Left ventricle myocardium superior (tissue), 1 donor: ENCODE measurements at places on chromosomes 16 and 17.

DNA sequence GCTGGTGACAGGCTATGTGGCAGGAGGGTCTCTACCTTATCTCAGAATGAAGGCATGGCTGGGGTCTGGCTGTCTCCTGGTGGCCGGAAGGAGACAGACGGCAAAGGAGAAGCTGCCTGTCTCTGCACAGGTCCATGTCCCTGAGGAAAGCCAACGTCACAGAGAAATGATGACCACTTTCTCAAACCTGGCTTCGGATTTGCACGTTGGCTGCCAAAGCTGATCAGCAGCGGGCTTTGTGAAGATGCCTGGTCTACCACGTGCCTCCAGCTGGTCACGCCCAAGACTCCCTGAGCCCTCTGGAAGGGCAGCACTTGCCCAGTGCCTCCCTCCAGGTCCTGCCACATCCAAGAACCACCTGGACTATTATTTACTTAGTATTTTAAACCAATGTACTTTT is 8.4 kb downstream of the DEXI start:
- DNase-seq: no peak

- DNase-seq: peak; percentile 31
Observed at GRCh38 chr16:29111421-29111820, 126.6 kb downstream of the LAT start.

- DNase-seq: no peak
Observed at GRCh38 chr16:52416888-52417287, 130.1 kb downstream of the TOX3 start.

DNA sequence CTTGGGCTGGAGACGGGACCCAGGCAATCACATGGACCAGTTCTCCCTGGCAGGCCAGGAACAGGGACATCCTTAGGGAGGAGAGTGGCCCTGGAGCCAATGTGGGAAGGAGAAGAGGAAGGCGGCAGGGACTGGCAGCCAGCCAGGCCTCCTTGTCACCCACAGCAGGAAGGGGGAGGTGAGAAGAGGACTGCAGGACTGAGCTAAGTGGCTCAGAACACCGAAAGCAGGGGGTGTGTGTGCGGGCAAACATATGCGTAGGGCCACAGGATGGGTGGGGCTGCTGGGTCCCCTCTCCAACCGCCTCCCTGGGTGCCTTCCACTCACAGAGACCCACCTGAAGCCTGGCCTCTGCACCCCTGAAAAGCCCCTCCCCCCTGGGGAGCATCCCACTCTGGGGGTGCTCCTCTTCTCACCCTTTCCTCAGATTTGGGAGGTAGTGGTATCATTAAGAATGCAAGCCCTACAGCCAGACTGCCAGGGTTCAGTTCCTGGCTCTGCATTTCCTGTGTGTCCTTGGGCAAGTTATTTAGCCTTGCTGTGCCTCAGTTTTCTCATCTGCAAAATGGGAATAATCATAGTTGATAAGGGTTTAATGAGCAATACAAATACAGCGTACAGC is 8.1 kb downstream of the PNMT start:
- DNase-seq: peak; percentile 90

DNA sequence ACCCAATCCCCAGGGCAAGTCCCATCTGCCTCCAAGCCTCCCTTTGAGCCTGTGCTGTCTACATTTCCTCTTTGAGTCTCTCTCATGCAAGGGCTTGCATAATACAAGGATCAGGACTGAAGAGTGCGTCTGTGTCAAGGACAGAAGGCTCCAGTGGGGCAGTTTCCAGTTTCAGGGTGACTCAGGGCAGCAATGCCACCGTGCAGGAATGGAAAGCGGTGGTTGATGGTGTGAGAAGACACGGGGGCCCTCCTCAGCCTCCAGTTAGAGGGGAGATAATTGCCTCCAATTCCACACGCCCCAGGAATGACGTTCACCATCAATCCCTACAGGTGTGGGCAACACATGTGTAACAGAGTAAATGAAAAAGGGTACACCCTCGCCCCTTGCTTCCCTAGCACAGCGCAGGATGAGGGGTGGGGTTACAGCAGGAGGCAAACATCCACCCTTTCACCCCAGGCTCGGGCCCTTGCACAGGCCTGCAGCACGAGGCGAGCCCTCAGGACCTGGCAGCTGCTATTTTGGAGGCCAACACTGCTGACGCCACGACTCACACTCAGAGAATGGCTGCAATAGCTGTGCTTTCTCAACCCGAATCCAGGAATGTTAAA is 24.8 kb upstream of the SLC25A19 start:
- DNase-seq: peak; percentile 34

GRCh38 chr16:22293137-22294106 is 3.8 kb upstream of the POLR3E start:
- no peak for DNase-seq
